ENCODE measurements at places on chromosomes 6 and 20. TPM values are rescaled to one million over a fixed set of nuclear protein-coding genes. Genes with fewer than 3 reads are reported as not detected.

- DNase-seq: peak; percentile 1
Observed at GRCh38 chr6:93792746-93793145, 373.4 kb upstream of the EPHA7 start.

DNA sequence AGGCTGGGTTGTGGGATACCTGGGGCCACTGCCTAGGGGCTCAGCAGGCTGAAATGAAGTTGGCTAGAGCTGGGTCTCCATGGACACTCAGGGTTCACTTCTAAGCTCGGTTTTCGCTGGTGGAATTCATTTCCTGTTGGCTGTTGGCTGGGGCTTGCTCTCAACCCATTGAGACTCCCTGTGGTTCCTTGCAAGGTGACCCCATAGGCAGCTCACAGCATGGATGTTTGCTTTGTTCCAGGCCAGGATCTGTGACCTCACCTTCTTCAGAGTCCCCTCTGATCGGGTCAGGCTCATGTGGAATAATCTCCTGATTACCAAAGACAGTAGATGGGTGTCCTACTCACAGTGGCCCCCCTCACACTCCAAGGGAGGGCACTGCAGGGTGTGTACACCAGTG, 229.3 kb downstream of the QKI start:
- DNase-seq: no peak

COL11A2 gene
- 0.38 TPM for polyA plus RNA-seq

GRCh38 chr6:140414966-140415620, 1040.6 kb upstream of the CITED2 start:
- no peak for DNase-seq

DNA sequence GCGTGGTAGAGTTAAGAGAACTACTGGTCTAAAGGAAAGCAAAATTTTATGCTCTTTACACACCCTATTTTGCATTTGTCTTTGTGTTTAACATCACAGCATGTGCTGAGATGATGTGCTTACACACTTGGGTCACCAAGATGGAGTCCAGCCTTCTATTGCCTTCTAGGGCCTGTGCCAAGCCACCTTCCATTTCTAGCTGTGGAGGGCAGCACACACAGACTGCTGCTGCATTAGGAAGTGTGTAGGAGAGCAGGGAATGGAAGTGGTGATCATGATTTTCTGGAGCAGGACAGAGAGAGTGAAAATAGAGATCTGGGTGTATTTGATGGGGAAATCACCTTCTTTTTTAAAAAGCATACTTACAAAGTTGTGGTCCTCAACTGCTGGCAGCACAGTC, 191.6 kb downstream of the SOX4 start:
- DNase-seq: no peak

Data from IMR-90 (cell line).